ENCODE measurements at places on chromosomes 3 and 15. TPM values are rescaled to one million over a fixed set of nuclear protein-coding genes. Genes with fewer than 3 reads are reported as not detected.

DNA sequence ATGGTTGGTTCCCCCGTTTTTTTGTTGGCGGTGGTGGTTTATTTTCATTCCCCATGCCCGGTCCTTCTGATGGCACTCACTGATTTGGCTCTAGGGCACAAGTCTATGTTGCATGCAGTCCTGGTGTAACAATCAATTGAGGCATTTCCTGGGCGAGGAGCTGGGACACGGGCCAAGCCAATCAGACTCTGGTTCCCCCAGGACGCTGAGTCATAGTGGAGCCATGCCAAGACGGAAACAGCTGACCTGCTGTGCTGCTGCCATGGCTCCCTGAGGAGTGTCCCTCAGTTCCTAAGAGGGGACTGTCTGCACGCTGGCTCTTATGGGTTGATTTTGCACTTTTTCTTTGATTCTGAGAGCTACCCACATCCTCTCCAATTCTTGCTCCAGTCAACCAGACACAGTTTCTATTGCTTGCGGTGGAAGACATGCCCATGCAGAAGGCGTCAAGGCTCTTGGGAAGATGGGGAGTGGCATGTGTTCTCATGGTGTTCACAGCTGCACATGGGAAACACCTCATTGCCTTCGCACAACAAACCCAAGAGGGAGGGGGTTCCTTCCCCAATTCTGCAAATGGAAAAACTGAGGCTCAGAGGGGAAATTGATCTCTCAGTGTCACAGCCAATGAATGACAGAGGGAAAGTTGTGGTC lies 28.3 kb upstream of the ALDH1L1 start:
- peaks cover 2% of the 10 kb centered on the region for H3K4me1 ChIP-seq
- no peaks in the 10 kb centered on the region for H3K36me3 ChIP-seq
- DNase-seq: no peak
- no peak overlapping the region for H3K27ac ChIP-seq

DNA sequence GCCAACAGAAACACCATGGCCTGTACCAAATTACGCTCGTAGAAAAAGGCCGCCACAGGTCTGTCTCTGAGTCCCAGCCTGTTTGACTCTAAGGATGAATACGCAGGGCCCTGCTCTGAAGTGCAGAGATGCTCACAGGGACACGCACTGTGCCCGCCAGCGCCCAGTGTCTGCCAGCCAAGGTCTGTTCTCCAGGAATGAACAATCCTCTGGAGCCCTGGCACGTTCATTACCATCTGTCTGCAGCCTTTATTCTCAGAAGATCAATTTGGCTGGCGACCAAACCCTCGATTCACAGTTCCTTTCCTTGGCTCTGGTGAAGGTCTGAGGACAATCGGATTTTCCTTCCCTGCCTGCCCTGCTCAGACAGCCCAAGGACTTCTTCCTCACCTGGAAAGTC lies 66.3 kb downstream of the NIPA2 start:
- no peak overlapping the region for H3K27ac ChIP-seq
- no peaks in the 10 kb centered on the region for H3K27me3 ChIP-seq
- H3K4me1 ChIP-seq: no peaks in the 10 kb centered on the region
- no peak for DNase-seq
- H3K36me3 ChIP-seq: peaks cover 9% of the 10 kb centered on the region

GRCh38 chr3:113607219-113607596 lies 74.9 kb downstream of the SIDT1 start:
- no peak for DNase-seq
- H3K4me3 ChIP-seq: peak overlapping the region; percentile 8
- peaks cover 42% of the 10 kb centered on the region for H3K36me3 ChIP-seq
- H3K27ac ChIP-seq: peak overlapping the region; percentile 75
- peaks cover 27% of the 10 kb centered on the region for H3K4me1 ChIP-seq

The MOBP gene
- total RNA-seq: not detected

The TEX55 gene
- total RNA-seq: not detected

The TBCCD1 gene
- total RNA-seq: 10.5 TPM

The RGMA gene
- 0.11 TPM for total RNA-seq

Data from activated CD4-positive, alpha-beta T cell treated with anti-CD3 and anti-CD28 coated beads for 36 hours (primary cell).